Activated T-helper 1 cell treated with anti-CD3 and anti-CD28 coated beads, Interleukin-12 subunit alpha, Interleukin-12 subunit beta, Interleukin-2, Interleukin-4 antibody, amounts not matched to agents 30 ng/mL and 10 ng/mL and 1 ng/mL, durations not matched to agents 14 hours and 24 hours and 36 hours (primary cell): ENCODE measurements at places on chromosomes 2 and 18. TPM values are rescaled to one million over a fixed set of nuclear protein-coding genes. Genes with fewer than 3 reads are reported as not detected.

GRCh38 chr18:79683626-79684282 lies 4.2 kb downstream of the CTDP1 start:
- H3K4me3 ChIP-seq, result peak overlapping the region; percentile 92
- no peaks in the 10 kb centered on the region for H3K27me3 ChIP-seq
- H3K27ac ChIP-seq, result peak overlapping the region; percentile 52
- H3K36me3 ChIP-seq, result peaks cover 27% of the 10 kb centered on the region

DNA sequence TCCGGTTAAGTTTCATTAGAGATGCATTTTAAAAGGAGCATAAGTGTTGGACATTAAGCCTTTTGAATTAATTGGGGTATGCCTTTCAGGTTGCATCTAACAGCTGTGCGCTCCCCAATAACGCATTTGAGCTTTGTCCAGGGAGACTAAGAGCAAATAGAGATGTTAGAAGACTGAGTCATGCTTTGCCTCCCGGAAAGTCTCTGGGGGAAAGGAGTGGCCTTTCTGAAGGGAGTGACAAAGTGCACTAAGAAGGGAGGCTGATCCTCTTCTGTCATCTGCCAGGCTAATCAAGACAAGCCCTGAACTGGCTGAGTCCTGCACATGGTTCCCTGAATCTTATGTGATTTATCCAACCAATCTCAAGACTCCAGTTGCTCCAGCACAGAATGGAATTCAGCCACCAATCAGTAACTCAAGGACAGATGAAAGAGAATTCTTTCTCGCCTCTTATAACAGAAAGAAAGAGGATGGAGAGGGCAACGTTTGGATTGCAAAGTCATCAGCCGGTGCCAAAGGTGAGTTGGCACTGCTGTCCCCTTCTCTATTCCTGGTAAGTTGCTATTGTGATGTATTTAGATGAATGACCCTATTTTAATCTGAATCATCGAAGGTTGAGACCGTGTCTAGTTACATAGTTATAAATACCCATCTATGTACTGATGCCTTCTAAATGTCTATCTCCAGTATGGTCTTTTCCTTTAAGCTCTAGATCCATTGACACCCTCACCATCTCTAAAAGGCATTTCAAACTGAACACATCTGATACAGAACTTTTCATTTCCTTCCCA lies 12.1 kb downstream of the TTL start:
- no peak for DNase-seq
- no peaks in the 10 kb centered on the region for H3K4me1 ChIP-seq
- H3K36me3 ChIP-seq, result peaks cover 12% of the 10 kb centered on the region
- H3K27me3 ChIP-seq, result no peaks in the 10 kb centered on the region

The ABCG8 gene
- total RNA-seq, result 0.13 TPM in 1 of 2 replicates, not detected in the other

The MPP4 gene
- not detected in 2 replicates for total RNA-seq

The CD8B gene
- 0.86 and 1.5 TPM in 2 replicates for total RNA-seq

The PCARE gene
- total RNA-seq, result not detected in 2 replicates
